Omental fat pad (tissue), 4 donors: ENCODE measurements at places on chromosomes 6 and 20. TPM values are rescaled to one million over a fixed set of nuclear protein-coding genes. Genes with fewer than 3 reads are reported as not detected.

The LBP gene
- 3.5 TPM for total RNA-seq

The SLC35D3 gene
- total RNA-seq = not detected

The ATRN gene
- total RNA-seq = 20.2 TPM

The ULBP1 gene
- total RNA-seq = 0.37 TPM

The SNAI1 gene
- total RNA-seq = 9.7 TPM

The LPA gene
- not detected for total RNA-seq
